ENCODE measurements at places on chromosomes 5 and 9.

DNA sequence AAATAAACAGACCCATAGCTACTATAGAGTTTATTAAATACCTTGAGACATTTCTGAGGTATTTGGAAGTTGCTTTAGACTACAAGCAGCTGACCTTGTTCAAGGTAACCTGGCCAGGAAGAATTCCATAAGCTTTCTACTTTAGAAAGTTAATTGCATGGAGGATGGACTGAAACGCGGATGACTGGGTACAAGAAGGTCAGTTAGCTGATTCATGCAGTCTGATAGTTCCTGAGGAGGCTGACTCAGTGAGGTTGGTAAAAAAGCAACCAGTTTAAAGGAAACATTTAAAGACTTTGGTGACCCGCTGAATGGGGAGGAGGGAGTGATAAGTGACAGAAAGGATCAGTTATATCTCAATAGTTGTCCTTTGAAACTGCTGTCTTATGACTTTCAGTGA lies 670.1 kb upstream of the CDH9 start:
- no peak for DNase-seq

DNA sequence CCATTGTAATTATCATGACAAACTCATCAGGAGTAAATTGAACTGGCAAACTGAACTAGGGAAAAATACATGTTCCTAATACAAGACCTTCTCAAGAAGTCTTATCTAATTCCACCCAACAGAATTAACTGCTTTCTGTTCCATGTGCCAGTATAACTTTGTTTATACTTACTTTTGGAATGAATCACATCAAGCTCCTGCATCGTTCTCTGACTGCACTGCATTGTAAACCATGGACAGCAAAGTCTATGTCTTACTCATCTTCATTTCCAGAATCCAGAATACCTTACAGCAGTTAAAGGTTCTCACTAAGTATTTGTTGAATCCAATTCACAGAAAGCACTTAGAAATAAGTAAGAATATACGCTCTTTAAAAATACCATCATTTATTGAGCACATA lies 102.8 kb downstream of the PLK2 start:
- DNase-seq = no peak

DNA sequence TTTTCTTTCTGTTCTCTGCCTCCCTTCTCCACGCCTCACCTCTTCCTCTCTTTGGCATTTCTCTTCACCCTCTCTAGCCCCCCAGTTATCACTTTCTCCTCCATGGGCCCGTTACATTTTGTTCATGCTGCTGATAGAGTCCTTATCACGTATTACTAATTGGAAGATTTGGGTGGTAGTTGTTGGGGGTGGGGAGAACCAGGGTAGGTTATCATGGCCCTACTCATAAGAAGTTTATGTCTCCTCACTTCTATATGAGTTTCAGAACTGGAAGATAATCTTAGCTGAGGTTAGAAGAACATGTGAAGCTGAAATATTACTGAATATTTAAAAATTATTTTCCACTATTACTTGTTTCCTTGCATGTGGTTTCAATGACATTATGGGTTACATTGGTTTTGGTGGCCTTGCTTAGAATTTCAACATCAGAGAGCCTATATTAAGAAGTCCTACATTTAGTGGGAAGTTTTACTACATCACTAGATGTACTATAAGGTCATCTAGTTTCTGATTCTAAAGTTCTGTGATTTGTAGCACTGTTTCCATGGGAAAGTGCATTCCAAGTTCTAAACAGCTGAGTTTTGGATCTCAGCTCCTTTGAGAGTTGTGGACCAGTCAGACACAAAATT lies 36.8 kb downstream of the PIP5K1B start:
- DNase-seq = no peak

GRCh38 chr9:74736646-74737045 lies 151.1 kb downstream of the TRPM6 start:
- DNase-seq = no peak
